ENCODE measurements at places on chromosomes 3 and 15. TPM values are rescaled to one million over a fixed set of nuclear protein-coding genes. Genes with fewer than 3 reads are reported as not detected.

DNA sequence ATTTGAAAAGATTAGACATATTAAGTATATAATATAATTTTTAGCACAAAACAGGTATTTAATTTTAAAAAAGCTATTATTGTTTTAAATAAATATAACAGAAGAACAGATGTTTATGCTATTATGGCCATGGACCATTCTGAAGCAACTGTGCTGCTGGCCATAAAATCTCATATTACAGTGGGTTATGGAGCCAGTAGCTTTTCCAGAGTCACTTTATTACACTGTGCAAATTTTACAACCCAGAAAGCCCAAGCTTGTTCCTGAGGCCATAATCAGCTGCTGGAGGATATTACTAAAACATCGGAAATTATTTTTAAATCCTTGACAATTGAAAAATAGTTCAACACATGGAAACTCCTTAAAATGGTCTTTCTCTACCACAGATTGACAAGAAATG is 557.3 kb upstream of the KCNMB2 start:
- no peak for DNase-seq

GRCh38 chr15:63035977-63036376 is 6.6 kb upstream of the TPM1 start:
- no peak for DNase-seq

The BMF gene
- polyA plus RNA-seq, result 10.8 TPM

The CPNE9 gene
- polyA plus RNA-seq, result not detected

DNA sequence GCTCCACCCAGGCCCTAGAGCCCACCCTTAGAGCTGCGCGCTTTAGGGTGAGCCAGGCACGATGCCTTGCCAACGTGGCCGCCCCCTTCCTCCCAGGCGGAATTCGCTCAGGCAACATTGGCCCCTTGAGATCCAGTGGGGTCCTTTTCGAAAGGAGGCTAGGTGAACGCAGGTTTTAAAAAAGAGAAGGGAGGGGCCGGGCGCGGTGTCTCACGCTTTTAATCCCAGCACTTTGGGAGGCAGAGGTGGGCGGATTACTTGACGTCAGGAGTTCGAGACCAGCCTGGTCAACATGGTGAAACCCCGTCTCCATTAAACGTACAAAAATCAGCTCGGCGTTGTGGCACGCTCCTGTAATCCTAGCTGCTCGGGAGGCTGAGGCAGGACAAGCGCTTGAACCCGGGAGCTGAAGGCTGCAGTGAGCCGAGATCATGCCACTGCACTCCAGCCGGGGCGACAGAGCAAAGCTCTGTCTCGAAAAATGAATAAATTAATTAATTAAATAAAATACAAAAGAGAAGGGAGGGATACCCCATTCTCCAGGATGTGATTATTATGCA is 984 bp upstream of the RPP25 start:
- no peak for DNase-seq

DNA sequence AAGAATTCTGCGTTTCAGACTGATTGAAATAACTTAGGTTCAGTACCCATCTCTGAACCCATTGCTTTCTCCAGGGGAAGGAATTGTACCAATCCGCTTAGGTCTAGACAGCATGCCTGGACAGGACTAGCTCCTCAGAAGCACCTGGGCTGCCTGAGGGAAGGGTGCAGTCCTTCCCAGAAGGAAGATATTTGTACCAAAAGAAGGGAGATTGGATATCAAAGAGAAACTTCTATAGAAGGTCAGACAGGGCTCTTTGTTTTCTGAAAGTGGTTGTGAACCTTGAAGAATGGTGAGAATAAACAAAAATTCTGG is 133.8 kb upstream of the LRTM1 start:
- no peak for DNase-seq

DNA sequence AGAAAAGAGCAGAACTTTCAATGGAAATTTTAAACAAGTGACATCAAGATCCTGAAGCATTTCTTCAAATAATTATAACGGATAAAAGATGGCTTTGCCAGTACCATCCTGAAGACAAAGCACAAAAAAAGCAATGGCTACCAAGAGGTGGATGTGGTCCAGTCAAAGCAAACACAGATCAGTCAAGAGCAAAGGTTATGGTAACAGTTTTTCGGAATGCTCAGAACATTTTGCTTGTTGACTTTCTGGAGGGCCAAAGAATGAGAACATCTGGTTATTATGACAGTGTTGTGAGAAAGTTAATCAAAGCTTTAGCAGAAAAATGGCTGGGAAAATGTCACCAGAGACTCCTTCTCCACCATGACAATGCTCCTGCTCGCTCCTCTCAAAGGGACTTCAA is 31.5 kb downstream of the FEM1B start:
- no peak for DNase-seq

DNA sequence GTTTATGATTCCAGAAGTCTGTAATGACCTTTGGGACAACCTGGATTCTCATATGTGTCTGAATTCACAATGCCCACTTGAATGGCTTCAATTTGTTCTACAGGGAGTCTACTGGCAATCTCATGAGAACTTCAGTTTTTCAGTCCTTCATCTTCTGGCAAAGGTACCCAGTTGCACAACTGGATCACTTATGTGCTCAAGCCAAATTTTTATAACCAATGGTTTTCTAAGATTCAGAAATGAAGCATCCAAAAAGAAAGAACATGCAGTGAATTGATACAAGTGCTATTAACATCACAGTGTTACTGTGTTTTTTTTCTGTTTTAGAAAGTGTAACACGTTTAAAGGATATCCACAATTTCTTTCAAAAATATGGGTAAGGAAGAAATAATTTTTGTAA is at the start of gene OR5H14:
TSS of gene OR5H14 (plus strand) at position 301 of the 400 bp plus-strand sequence. CDS start 1,907 bp downstream, outside the sequence.
- no peak for DNase-seq

Data from forelimb muscle (tissue), 1 donor.